AG09309 (cell line): ENCODE measurements at places on chromosomes 13 and 19.

- DNase-seq = no peak
Measured at GRCh38 chr19:13164343-13165161, 14.3 kb downstream of the IER2 start.

DNA sequence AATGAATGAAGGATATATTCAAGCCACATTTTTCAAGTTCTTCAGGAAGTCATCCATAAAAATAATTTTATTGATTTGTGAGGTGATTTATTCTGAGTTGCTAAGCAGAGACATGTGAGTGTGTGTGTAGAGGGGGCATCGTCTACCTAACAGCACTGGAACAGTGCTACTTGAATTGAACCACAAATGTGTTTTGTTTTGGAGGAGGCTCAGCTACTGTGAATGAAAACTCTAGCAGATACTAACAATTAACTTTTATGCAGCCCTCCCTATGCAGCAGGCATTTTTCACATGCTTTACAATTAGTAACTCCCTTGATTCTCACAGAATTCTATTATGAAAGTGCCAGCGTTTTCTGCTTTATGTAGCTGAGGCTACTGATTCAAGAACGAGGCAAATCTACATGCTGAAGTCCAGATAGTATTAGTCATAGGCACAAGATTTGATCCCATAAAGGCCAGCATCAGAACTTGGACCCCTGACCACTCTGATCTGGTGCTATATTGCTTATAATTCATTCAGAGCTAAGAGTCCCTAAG lies 103.7 kb downstream of the MYO16 start:
- no peak for DNase-seq

DNA sequence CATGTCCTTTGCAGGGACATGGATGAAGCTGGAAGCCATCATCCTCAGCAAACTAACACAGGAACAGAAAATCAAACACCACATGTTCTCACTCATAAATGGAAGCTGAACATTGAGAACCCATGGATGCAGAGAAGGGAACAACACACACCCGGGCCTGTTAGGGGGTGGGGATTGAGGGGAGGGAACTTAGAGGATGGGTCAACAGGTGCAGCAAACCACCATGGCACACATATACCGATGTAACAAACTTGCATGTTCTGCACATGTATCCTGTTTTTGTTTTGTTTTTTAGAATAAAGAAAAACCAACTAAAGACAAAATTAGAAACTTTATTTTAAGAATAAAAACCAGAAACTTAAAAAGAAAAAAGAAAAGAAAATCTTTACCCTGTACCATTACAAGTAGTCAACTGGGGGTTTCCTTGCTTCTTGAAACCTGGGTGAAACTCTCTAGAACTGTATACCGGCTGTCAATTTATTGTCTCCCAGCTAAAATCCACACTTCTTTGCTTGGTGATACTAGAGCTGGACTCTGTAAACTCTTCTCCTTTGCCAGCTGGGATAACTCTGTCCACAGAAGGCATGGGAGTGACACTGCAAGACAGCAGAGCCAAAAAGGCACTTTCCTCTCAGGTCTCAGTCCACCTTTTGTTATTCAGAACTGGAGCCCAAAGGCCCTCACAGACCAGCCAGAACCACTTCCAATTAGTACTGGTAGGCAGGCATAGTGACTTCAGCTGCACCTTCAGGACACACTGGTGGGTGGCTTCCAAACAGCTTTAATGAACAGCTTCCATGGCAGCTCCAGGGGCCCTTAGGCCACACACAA lies 9.0 kb downstream of the MICU2 start:
- no peak for DNase-seq

DNA sequence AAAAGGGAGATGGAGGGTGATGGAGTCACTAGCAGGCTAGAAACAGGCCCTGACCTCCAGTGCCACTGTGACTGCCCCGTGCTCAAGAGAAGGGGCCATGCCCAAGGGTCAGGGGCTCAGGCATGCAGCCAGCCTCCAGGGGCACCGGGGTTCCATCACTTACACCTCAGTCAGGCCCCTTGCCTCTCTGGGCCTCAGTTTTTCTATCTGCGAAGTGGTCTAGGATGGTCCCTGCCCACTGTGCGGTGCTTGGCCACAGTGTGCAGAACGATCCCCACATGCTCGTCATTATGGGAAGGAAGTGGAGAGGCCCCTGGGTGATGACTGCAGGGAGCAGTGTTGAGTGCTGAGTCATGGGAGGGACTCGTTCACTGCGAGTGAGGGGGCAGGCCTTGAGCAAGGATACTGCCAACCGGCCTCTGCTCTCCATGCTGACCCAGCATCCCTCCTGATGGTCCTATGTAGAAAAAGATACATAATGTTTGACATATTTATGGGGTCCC lies 23.1 kb downstream of the TMED1 start:
- peak; percentile 86 for DNase-seq

DNA sequence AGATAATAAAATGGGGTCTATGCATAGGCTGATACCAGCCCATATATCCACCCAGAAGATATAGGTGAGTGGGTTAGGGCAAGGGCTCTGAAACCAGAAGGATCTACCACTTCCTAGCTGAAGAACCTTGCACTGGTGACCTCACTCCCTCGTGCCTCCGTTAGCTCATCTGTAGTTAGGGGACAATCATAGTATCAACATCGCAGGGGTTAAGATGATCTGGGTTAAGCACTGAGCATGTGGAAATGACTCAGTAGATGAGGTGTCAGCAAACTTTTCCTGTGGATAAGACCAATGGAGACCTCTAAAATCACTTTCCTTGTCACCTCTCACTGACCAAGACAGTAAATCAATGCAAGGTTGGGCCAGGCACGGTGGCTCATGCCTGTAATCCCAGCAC lies 30.5 kb downstream of the TNFSF14 start:
- DNase-seq = no peak

DNA sequence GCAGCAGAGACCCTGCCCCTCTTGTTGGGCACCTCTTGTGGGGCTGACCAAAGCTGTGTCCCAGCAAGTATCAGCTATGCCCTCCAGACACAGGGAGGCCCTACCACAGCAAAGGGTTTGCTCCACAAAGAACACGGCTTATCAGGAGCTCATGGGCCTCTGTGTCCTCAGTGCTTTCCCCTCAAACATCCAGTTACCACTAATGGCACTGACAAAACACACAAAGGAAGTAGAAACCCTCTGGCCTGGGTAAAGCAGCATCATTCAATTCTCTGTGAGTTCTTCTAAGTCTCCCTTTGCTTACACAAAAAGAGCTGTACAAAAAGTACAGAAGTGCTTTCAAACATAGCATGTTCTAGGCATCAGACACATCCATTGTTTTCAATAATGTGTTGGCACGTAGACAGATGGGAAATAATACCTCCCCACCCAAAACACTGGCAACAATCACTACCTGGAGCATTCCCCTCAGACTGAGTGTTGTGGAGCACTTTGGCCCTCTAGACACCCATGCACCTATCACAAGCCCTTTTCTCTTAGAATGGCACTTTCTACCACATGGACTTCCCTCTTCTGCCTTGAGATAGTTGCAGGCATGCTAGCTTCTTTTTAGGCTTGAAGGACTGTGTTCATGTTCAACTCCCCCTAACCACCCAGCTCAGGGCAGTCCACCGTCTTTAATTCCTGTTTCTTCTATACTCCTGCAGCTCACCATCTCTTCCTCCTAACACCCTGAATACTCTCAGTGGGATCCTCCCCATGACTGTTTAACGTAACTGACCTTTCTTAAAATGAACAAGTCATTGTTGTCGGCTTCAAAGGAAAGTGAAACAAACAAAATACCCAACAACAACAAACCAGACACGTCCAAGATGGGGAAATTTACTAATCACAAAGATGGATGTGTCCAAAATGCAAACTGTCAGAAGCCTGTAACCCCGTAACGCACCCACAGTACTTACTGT lies 43.5 kb downstream of the ATP7B start:
- DNase-seq = no peak

- DNase-seq = peak; percentile 2
Measured at GRCh38 chr13:20340136-20340758, 108.1 kb upstream of the GJB6 start.

- DNase-seq = no peak
Measured at GRCh38 chr13:51856027-51856736, 5.6 kb upstream of the CCDC70 start.

DNA sequence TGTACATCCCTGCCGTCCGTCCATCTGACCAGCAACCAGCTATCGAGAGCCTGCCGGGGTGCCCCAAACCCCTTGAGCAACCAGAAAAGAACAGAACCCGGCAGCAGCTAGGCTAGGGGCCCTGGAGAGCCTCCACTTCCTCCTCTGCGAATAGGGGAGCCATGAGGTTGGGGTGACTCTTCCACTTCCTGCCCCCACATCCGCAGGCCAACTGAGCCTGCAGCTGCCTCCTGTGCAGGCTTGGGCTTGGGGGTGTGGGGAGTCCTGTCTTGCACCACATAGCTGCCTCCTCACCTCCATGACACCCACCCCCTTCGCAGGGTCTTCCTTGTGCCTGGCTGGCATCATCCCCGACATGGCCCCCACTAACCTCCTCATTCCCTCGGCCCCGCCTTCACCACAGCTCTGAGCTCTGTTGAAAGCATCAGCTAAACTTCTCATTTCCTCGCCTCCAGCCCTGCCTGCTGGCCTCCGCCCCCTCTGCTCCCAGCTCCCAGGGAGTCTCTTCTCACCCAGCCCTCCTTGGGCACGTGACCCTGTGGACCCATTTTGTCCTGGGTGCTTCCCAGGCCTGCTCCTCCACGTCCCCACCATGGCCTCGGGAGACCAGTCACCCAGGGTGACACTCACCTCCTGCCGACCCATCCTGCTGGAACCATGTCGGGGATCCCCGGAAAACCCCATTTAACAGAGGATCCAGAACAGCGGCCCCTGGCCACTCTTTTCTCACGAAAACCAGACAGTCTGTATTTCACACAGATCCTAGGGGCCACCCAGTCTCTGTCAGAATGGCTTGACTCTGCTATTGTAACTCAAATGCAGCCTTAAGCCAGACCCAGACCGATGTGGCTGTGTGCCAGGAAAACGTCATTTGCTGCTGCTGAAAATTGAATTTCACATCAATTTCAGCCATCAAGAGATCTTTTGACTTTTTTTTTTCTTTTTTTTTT lies 50.4 kb downstream of the MYO9B start:
- DNase-seq = no peak

DNA sequence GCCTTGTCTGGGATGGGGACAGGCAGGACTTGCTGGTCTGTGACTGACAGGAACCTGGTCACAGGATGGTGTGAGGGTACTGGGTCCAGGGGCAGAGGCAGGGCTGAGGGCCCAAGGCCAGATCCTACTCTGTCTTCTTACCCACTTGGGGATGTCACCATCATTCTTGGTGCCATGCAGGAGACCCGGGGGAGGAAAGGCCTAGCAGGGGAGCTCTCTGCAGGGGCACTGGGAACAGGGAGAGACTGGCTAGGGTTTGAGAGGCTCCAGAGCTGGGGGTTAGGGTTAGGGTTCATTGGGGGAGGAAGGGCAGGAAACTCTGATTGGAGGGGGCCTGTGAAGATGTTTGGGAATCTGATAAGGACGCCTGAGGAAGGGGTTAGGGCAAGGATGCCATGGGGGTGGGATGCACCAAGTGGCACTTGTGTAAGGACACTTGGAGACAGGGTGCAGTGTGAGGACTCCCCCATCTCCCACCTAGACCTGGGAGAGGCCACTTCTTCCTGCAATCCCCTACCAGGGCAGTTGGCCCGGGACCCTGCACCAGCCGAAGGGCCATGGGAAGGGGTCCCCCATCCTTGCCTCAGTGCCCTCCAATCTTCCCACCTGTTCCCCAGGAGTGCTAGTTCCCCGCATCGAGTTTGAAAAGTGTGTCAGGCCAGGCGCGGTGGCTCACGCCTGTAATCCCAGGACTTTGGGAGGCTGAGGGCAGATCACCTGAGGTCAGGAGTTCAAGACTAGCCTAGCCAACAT lies 6.9 kb downstream of the PRR36 start:
- DNase-seq = no peak
